ENCODE measurements at places on chromosomes 12 and 14.
A peak's percentile ranks its signal among the peaks of the same experiment; 100 is the strongest.

DNA sequence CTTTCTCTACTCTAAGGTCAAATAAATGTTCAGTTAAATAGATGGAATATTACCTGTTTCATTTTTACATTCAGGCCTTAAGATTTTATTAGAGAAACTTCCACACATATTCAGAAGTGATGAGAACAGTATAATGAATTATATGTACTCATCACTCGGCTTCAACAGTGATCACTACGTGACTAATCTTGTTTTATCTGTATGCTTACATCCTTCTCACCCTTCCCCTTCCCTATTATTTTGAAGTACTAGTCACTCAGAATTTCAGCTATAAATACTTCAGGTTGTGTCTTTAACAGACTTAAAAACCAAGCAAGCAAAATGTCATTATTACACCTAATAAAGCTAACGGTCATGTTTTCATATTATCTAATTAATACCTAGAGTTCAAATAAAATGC lies 34.9 kb downstream of the ETV6 start:
- no peak for DNase-seq

DNA sequence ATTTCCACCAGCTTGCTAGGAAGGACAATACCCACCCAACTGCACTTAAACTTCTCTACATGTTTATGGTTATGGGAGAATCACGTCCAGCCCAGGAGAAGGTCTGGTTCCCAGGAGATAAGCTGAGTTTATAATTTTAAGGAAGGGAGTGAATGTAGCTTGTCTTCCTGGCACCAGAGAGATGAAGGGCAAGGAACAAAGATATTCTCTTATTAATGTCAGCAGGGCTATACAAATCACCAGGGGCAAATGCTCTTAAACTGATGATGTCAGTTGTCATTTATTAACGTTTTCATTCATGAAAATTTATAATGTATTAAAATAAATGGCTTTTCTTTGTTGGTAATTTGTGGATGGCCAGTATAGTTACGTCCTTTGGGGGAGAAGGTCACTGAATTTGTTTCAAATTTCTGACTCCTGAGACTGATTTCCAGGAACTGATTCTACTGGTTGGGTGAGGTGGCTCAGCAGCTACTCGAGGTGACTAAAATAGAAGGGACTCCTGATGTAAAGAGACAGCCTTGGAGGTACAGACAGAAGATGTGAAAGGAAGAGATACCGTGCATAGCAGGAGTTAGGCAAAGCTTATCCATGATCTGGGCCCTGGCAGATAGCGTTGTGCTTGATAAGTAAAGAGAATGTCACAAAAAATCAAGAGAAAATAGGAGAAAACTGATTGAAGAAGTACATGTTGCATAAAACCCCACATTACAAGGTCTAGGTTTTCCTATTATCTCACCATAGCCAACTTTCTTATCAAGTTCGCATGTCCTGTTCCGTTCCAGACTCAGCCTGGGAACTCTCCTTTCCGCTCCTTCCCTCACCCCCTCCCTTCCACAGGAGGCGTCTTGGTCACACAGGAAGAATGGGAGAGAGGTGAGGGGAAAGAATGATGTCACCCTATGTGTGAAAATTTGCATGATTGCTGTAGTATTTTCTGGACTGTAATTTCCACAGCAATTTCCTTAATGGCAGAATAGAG lies 367.1 kb upstream of the FAR2 start:
- DNase-seq: no peak

- no peak for DNase-seq
Measured at GRCh38 chr14:63988579-63988978, 135.8 kb downstream of the SYNE2 start.

DNA sequence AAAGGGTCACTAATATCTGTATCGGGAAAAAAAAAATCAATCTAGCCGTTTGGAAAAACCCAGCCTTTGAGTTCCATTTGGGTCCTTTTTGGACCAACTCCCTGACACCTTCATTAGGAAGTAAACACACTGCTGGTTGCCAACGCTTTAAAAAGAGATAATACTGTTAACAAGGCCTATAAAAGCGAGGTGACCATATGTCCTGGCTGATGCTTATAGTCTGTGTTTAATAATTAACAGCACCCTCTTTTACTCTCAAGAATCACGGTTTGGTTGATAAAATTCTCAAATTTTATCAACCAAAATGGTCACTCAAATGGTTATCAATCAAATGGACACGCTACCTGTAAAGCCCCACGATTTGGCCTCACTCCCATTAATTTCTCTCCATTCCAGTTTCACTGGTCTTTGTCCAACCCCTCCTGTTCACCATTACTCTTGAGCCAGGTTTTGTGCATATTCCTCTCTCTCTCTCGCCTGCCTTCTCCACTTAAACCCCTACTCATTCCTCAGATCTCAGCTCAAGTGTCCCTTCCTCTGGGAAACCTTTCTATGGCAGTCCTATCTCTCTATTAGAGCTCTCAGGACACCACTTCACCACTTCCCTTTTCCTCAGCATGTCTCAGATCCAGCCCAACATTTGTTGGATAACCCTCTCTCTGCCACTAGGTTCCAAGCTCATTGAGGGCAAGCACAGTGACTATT lies 9.5 kb downstream of the BTG1 start:
- DNase-seq: no peak

GRCh38 chr12:13243516-13244070 lies 47.1 kb downstream of the EMP1 start:
- DNase-seq: no peak

- no peak for DNase-seq
Measured at GRCh38 chr14:65016471-65016870, 29.8 kb downstream of the FNTB start.

- DNase-seq: no peak
Measured at GRCh38 chr12:117607778-117608177, 246.4 kb upstream of the NOS1 start.

DNA sequence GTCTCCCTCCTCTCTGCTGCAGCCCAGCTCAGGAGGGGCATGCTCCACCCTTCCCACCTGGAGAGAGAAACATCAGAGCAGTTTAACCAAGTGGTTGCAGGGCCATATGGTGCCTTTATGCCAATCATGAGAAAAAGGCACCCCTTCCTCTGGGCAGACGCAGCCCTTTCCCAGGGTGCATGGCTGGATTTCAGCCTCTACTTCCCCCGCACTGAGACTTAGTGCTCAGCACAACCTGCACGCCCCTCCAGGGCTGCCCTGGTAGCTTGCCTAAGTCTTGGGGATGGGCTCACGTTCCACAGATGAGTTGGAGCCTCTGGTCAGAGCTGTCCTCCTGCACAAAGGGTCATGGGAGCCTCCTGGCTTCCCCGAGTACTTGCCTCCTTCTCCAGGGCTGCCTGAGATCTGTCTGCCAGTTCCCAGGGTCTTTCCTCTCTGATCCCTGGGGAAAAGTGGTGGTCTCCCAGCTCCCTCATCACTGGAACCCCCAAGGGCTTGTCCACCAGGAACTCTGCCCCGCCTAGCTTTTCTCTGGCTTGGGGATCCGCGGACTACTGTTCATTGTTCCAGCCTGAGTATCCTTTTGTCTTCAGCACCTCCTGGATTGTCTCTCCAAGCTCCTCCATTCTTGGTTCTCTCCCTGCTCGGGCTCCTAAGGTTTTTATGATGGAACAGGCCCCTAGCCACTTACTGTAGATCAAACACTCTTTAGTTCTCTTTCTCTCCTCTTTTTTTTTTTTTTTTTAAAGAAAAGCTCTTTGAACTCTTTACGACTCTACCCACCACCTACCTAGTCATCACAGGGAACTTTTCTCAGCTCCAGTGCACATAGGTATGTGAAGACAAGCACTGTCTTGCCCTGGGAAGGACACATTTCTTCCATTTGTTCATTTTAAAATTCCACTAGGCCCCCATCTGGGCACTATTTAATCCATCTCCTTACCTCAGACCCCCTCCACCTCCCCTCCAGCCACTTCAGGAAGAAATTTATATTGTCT lies 6.1 kb upstream of the KRT74 start:
- no peak for DNase-seq

DNA sequence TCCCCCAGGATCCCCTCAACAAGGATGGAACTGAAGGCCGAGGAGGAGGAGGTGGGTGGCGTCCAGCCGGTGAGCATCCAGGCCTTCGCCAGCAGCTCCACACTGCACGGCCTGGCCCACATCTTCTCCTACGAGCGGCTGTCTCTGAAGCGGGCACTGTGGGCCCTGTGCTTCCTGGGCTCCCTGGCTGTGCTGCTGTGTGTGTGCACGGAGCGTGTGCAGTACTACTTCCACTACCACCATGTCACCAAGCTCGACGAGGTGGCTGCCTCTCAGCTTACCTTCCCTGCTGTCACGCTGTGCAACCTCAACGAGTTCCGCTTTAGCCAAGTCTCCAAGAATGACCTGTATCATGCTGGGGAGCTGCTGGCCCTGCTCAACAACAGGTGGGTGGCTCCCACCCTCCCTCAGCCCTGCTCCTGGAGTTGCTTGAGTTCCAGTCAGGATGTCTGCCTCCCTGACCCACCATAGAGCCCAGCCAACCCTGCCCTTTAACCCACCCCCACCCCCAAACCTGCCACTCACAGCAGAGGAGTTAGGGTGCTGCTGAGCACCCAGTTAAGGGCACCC lies 1.4 kb downstream of the ASIC1 start:
- DNase-seq: no peak

GRCh38 chr14:101991352-101991751 lies 27.0 kb downstream of the DYNC1H1 start:
- peak; percentile 50 for DNase-seq

GRCh38 chr12:22541496-22542155 lies 2.7 kb downstream of the C2CD5 start:
- DNase-seq: no peak

DNA sequence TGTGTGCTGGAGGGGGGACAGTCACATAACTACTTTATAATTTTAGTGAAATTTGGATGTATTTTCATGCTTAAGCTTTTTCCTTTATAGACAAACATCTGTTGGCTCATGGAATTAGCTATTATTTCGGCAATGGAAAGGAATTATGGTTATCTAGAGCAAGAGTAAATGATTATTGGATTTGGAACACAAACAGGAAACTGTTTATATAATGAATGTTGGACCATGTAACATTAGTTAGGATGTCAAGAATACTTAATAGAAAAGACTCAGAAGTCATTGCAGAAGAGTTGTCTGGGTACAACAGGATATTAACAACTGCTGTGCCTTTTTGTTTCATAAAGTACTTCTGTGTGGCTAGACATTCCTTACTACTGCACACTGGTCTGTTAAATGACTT lies 108.7 kb downstream of the OTOGL start:
- DNase-seq: no peak

- no peak for DNase-seq
Measured at GRCh38 chr12:90974286-90974685, 19.3 kb upstream of the CCER1 start.

- no peak for DNase-seq
Measured at GRCh38 chr14:24846261-24846660, 203.7 kb downstream of the STXBP6 start.

DNA sequence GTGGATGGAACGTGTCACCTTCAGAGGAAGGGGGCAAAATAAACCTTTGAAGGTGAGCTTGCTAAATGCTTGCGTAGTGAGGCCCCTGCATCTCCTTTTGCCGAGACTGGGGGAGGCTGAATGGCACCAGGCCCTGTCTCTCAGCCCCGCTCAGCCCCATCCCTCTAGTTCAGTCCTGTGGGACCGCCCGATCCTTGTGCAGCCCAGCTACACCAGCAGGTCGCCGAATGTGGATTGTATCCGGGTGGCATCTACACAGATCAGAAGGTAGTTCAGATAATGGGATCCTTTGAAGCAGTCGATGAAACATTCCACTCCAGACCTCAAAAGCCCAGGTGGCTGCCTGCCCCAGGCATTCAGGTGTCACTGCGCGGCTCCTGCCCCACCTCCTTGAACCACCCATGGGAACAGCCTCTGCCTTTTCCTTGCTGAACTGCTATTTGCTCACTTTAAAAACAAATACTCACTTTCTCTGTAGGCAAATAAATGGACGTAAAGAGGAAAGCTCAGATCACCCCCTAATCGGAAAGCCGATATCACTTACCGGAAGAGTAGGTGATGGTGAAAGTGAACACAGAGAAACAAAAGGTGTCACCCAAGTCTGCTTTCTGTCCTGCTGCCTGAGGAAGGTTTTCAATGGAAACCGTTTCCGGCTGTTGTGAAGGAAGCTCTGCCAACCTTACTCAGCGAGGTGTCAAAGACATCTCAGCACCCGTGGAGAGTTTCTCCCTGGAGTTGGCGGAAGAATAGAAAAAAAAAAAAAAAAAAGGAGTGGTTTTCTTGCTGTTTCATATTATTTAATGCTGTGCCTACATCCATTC lies 100.3 kb upstream of the NCOR2 start:
- no peak for DNase-seq

DNA sequence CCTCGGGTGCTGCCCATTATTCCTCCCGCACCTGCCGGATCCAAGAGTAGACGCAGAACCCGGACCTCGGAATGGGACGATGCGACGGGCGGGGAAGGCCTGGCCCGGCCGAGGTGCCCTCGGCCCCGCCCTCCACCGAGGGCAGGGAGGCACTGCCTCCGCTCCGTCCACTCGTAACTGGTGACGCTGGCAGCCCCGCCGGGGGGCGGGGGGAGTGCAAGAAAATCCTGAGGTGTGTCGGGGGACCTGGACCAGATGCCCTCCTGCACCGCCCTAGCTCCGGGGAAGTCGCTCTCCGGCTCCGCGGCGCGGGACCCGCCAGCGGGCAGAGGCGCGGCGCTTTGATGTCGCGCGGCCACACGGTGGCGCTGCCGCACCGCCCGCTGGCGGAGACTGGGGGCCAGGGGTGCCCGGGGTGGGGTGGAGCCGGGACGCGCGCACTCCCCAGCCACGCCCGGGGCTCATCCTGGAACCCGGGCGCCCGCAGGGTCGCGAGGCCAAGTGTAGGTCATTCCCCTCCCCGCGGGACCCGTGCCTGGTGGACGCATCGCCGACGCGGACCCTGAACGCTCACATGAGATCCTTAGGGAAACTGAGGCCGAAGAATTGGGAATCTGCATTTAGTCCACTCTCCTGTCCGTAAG lies 202.8 kb downstream of the TTC8 start:
- DNase-seq: peak; percentile 90

GRCh38 chr14:54803926-54804537 lies 98.6 kb downstream of the GCH1 start:
- DNase-seq: no peak

GRCh38 chr12:24175284-24175683 lies 225.8 kb upstream of the SOX5 start:
- DNase-seq: no peak

- DNase-seq: no peak
Measured at GRCh38 chr12:93778306-93778705, 101.1 kb downstream of the CRADD start.

Data from GM20000 (cell line).